ENCODE measurements at places on chromosomes 2 and 18.

GRCh38 chr2:218291318-218292047, 820 bp downstream of the TMBIM1 start:
- no peak for DNase-seq

- no peak for DNase-seq
Measured at GRCh38 chr2:190458352-190459107, 50.4 kb downstream of the MFSD6 start.

DNA sequence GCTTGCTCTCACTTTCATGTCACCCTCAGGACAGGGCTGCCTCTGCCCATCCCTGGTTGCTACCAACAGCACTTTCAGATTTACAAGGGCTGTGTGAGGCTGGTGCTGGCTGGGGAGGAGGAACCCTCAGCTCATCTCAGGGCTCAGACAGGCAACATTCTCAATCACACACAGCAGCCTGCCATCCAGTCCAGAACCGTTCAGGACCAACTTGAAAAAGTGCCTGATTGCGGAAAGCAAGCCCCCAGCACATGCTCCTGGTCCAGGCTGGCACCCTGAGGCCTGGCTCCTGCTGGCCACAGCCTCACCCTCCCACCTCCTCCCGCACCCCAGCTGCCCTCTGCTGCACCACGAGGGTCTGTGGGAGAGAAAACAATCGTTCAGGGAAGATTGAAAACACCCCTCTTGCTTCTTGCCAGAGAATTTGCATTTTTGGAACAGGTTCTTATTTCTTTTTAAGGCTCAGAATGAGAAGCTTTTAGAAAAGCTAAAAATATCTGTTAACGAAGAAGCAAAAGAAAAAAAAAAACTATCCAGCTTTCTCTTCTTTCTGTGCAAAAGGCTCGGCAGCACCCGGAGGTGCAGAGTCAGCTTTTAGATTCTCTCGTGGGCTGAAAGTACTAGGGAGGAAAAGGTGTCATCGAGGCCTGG, 403.8 kb upstream of the ID2 start:
- DNase-seq = no peak

DNA sequence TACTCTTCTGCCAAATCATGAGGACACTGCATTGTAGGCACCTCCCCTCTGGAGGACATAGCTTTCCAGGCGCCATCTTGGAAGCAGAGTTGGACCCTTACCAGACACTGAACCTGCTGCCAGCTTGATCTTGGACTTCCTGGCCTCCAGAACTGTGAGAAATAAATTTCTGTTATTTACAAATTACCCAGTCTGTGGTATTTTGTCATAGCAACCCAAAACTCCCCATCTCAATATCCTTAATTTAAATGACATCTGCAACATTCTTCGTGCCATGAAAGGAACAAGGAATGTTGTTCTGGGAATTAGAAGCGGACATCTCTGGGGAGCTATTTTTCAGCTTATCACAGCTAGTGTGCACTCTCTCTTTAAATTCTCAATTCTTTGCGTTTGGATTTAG, 57.4 kb upstream of the CHRNA1 start:
- no peak for DNase-seq

DNA sequence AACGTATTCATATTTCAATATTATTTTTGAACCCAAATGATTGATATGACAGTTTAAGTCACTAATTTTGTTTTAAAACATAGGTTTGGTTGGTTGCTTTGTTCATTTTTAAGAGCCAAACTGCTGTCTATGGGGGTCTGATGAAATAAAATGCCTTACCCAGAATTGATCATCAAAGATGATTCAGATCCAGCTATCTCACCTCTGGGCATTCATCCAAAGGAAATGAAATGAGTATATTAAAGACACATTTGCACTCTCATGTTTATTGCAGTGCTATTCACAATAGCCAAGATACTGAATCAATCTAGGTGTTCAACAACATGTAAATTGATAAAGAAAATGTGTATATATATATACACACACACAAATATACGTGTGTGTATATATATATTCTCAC, 326.9 kb upstream of the GULP1 start:
- no peak for DNase-seq

GRCh38 chr2:15706424-15706823, 114.8 kb downstream of the DDX1 start:
- no peak for DNase-seq

DNA sequence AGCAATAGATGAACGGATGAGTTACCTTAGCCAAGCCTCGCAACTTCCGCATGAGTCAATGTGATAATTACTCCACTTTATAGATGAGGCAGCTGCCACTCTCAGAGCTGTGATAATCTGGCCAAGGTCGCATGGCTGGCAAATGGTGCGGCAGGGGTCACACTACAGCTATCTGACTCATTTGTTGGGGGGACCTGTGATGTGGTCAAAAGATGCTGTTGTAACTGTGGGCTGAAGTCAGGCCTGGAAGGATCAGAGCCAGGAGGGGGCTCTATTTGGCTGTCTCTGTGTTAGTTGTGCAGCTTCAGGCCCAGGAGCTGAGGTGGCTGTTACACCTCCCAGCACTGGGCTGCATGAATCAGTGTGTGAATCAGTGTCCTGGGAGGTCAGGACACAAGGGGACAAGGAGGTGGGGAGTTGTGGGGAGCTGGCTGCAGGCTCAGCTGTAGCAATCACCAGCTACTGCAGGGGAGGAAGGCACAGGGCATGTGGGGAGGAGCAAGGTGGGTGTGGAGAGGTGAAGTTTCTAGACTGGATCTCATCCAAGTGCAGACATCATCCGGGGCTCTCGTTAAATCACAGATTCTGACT, 33.1 kb downstream of the NGEF start:
- no peak for DNase-seq

- no peak for DNase-seq
Measured at GRCh38 chr2:122191331-122191730, 435.9 kb downstream of the TSN start.

DNA sequence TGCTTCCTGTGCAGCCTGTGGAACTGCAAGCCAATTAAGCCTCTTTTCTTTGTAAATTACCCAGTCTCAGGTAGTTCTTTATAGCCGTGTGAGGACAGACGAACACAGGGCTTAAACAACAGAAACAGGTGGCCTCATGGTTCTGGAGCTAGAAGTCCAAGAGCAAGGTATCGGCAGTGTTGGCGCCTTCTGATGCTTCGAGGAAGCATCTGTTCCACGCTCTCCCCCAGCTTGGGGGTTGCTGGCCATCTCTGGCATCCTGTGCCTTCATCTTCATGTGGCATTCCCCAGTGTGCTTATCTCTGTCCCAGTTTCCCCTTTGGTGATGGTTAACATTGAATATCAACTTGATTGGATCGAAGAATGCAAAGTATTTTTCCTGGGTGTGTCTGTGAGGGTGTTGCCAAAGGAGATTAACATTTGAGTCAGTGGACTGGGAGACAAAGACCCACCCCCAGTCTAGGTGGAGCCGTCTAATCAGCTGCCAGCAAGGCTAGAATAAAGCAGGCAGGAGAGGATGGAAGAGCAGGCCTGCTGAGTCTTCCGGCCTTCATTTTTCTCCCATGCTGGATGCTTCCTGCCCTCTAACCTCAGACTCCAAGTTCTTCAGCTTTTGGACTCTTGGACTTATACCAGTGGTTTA, 287.6 kb downstream of the PHLPP1 start:
- DNase-seq = no peak

DNA sequence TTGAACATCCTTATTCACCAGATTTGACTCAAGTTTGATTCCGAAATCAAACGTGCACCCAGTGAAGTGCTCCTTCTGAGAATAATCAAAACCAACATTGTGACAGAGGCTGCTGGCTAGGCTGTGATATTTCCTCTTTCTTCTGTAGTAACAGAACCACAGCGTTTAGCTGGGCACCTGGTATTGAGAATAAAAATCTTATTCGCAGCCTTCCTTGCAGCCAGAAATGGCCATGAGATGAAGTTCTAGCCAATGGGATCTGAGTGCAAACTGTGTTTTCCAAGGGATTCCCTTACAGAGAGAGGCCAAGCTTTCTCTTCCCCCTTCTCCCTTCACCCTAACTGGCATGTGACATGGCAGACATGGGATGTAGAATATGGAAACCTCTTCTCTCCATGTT, 51.7 kb downstream of the TMEM163 start:
- no peak for DNase-seq

GRCh38 chr2:191432121-191432520, 186.9 kb downstream of the MYO1B start:
- DNase-seq = no peak

DNA sequence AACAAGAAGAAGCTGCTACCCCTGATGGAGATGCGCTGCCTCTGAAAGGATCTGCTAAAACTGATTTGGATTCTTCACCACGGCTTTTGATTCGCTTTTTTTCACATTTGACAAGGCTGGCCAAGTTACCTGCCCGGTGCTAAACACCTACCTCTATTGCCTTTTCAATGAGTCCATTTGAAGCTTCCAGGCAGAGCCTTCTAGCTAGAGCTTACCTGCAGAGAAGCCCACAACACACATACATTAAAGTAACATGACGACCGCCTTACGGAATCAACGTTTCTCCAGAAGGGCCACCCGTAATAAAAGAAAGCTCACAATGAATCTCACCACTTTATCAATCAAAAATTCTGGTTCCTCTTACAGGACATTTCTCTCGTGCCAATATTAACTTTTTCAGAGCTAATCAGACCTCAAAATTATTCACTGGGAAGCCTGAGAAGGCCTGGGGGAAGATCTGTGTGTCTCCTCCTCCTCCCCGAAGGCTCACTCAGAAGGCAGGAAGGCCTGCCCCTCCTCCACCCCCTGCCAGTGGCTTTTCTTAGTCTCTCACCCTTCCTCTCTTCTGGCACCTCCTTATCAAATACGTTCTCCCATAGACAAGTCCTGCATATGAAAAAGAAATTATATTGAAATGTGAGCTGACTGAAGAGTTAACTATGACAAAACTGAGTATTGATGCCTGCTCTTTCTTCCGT, 171.0 kb downstream of the DNER start:
- DNase-seq = no peak

DNA sequence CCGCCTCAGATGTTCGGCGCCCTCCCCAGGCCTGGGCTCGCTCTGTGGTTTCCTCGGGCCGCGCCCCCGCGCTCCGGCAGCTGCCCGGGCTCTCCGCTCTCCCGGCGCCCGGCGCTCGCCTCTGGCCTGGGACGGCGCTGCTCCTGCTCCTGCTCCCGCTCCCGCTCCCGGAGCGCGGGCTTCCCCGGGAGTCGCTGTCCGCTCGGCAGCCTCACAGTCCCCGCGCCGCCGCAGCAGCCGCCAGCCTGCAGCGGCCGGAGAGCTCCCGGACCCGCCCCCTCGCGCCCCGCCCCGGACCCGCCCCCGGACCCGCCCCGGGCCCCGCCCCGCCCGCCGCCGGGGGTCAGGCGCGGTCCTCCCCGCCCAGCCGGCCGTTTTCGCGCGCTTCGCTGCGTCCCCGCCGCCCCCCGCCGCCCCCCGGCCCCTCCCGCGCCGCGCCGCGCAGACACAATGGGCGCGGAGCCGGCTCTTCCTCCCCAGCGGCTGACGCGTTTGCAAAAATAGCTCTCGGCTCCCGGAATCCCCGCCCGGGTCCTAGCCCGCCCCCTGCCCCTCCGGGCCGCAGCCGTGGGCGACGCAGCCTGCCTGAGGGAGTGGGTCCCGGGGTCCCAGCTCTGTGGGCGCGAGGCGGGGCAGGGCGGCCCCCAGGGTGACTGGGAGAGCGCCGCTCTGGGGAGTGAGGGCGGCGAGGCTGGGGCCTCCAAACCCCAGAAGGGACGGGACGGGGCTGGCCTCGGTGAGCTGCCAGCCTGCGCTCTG, at the start of gene ARL4C:
Gene ARL4C (minus strand): TSS at position 247 of the 759 bp plus-strand sequence. CDS start 495 bp downstream, outside the sequence.
- DNase-seq = no peak

DNA sequence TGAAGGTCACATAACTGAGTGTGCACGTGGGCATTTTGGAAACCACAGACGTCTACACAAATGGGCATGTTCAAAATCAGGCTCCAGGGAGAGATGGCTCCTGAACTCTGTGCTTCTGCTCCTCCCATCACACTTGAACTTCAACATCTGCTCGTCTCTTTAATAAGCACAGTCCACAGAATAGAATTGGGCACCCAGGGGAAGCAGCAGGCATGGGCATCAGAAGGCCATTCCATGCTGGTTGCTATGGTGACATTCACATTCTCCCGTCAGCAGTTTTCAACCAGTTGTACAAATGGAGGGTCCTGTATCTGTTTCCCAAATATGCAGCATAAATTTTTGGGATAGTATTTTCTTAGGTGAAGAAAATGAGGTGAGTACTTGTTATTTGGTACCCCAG, 183.7 kb upstream of the COPS8 start:
- no peak for DNase-seq

DNA sequence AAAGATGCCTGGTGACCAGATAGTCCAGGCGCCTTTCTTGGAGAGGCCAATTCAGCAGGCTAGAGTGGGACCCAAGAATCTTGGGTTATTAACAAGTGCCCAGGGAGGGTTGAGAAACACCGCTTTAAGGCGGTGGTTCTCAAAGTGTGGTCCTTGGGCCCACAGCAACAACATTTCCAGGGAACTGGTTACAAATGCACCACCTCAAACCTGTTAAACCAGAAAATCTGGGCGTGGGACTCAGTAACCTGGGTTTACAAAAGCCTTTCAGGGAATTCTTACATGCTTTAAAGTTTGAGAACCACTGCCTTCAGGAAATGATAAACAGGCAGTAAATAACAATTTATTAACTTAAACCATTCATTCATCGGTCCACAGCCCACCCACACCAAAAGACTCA, 92.5 kb downstream of the SP3 start:
- no peak for DNase-seq

- no peak for DNase-seq
Measured at GRCh38 chr2:55419233-55419678, 400 bp downstream of the CCDC88A start.

GRCh38 chr2:43270461-43270860, 44.1 kb upstream of the ZFP36L2 start:
- DNase-seq = no peak

DNA sequence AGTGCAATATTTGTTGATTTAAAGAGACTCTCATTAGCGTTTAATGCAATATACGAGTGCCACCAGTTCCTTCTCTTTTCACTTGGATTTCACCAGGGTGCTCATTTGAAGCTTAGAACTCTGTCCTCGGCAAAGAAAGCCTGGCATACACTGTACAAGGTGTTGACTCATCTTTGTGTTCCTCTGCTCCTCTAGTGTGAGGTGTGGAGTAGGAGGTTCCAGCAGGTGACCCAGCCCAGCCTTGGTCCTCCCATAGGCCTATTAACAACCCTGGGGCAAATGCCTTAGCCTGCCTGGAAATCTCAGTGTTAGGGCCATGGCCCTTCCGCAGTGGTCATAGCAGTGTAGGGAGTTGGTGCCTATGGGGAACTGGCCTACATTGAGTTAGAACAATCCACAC, 20.1 kb downstream of the BCL2L11 start:
- DNase-seq = no peak

DNA sequence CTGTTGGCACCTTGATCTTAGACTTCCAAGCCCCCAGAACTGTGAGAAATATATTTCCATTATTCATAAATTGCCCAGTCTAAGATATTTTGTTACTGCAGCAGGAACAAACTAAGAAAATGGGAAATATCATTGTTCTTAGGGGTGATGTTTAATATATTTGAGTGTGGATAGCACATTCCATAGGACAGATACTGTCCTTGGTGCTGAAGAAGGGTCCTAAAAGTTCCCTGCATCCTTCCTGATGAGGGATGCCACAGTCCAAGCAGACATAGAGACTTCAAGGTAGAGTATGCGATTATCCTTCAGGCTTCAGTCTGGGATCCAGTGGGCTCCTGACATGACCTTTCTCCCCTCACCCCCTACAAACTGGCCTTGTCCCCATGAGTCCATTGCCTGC, 689.0 kb downstream of the TDRD15 start:
- no peak for DNase-seq

- DNase-seq = no peak
Measured at GRCh38 chr2:232420463-232421188, 14.0 kb downstream of the ALPG start.

GRCh38 chr2:195022508-195022830, 634.6 kb upstream of the SLC39A10 start:
- DNase-seq = no peak
